Fibroblast of upper back skin (primary cell): ENCODE measurements at places on chromosomes 2 and 18.
A peak's percentile ranks its signal among the peaks of the same experiment; 100 is the strongest.

- DNase-seq: peak; percentile 79
Observed at GRCh38 chr2:54632733-54633692, 90.4 kb upstream of the EML6 start.

DNA sequence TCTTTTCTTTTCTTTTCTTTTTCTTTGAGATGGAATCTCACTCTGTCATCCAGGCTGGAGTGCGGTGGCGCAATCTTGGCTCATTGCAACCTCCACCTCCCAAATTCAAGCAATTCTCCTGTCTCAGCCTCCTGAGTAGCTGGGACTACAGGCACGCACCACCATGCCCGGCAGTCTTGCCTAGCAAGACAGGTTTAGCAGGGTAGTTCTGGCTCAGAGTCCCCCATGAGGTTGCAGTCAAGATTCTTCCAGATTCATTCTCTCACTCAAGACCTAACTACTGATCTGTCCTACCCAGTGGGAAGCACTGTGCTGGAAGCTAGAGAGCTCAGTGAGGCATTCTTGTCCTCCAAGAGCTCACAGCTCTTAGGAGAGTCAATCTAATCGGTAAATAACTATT, 17.6 kb upstream of the ZAP70 start:
- no peak for DNase-seq

- DNase-seq: no peak
Observed at GRCh38 chr2:147181351-147182029, 663.3 kb upstream of the ACVR2A start.

DNA sequence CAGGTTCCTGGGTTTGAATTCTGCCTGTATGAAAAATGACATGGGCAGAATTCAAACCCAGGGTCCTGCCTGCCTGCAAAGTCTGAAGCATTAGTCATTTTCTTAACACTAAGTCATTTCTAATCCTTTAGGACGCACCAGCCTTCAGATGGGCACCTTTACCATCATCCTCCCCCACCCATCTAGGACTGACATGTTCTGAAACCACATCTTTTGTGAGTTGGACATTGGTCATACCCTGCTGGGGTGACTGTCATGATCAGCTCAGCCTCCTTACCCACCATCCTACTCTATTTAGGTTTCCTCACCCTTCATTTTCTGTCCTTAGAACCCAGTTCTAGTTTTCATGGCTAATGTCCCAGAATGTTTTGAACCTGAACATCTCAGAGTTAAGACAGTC, 104.9 kb downstream of the TRIB2 start:
- no peak for DNase-seq

GRCh38 chr2:71347517-71347916, 15.9 kb downstream of the ZNF638 start:
- DNase-seq: peak; percentile 29

DNA sequence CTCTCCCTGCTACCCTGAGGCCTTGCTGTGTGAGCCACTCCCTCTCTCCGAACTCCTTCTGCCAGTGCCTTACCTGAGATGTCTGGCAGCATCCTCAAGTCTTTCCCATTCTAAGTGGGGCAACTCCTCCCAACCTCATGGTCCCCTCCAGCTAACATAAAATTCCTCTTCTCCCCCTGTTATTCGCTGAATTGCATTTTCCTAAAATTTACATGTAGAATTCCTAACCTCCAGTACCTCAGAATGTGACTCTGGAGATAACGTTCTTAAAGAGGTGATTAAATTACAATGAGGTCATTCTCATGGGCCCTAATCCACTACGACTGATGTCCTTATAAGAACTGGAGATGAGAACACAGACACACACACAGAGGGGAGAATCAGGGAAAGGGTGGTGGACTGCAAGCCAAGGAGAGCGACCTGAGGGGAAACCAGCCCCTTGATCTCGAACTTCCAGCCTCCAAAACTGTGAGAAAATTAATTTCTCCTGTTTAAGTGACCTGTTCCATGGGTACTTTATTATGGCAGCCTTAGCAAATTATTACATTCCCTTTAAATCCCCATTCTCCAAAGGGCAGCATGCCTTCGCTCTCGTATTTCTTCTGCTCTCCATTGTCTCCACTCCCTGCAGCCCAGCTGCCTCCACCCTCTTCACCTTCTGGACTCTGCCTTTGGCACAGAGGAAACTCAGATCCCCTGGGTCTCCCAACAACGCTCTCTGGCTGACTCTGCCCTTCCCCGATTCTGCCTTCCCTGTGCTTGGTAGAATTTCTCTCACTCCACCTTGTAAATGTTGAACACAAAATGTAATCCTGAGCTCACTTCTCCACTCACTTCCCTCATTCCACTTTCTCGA, 70.5 kb downstream of the TGIF1 start:
- no peak for DNase-seq

GRCh38 chr2:84078471-84078870, 380.6 kb downstream of the SUCLG1 start:
- DNase-seq: no peak

DNA sequence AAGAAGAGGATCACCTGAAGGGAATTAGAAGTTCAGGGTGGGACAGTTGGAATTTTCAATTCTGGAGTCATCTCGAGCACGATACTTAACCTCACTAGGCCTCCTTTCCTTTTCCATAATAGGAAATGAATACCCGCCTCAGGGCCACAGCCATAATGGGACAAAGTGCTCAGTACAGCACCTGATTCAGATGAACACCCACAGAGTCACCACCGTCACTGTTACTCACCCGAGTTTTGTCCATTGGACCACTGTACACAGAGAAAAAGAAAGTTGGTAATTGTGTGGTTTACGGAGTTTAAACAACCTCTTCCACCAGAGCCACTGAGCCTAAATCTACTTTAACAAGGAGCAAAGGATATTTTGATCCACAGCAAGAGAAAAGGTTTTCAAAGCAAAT, 122.0 kb upstream of the NDUFV2 start:
- DNase-seq: no peak

- no peak for DNase-seq
Observed at GRCh38 chr2:199261936-199262335, 195.8 kb downstream of the SATB2 start.

DNA sequence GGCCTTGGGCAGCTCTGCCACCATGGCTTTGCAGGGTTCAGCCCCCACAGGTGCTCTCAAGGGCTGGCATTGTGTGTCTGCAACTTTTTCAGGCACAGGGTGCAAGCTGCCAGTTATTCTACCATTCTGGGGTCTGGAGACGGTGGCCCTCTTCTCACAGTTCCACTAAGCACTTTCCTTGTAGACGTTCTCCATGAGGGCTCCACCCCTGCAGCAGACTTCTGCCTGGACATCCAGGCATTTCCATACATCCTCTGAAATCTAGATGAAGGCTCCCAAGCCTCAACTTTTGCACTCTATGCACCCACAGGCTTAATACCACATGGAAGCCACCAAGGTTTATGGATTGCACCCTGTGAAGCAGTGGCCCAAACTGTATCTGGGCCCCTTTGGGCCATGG, 91.0 kb upstream of the RND3 start:
- no peak for DNase-seq

- no peak for DNase-seq
Observed at GRCh38 chr2:65724752-65725151, 292.4 kb upstream of the SPRED2 start.

GRCh38 chr2:30627151-30627550, 180.1 kb downstream of the CAPN13 start:
- DNase-seq: no peak

DNA sequence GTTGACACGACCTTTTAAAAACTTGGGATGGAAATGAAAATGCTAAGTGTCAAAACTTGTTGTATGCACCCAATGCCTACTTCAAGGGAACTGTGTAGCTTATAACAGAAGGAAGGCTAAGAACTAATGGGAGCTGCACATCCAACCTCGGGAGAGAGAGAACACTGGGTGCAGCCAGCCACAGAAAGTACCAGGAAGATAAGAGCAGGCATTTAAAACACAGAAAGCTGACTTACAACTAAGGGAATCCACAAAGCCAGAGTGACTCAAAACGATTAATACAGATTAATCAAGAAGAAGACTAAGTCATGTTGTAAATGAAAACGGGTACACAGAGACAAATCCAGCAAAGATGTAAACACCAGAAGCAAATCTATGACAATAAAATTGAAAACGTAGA, 113.4 kb downstream of the HDAC4 start:
- no peak for DNase-seq

- DNase-seq: no peak
Observed at GRCh38 chr2:163953390-163953907, 217.6 kb upstream of the FIGN start.

GRCh38 chr2:98372121-98372520, 25.9 kb downstream of the CNGA3 start:
- no peak for DNase-seq

GRCh38 chr2:241185961-241186360, 2.5 kb upstream of the ANO7 start:
- no peak for DNase-seq

DNA sequence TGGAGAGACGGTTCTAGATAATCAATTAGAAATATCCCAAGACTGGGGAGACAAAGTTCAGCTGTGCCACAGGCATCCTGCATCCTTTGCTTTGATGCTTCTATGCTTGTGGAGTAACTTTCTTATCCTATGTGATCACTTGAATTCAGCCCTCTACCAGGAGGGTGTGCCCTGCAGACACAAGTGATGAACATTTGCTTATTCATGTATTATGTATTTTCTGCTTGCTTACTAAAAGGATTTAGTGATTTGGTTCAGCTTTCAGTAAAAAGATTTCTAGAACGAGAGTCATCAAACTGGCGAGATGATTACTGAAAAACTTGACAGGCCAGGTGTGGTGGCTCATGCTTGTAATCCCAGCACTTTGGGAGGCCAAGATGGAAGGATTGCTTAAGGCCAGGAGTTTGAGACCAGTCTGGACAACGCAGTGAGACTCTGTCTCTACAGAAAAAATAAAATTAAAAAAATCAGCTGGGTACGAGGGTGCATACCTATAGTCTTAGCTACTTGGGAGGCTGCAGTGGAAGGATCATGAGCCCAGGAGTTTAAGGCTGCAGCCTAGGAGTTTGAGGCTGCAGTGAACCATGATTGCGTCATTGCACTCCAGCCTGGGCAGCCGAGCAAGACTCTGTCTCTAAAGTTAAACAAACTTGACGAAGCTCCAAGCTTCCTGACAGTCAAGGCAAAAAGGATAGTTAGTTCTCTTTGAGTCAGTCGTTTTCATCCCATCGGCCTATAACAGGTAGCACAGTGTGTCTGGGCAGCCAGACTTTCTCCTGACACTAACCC, 13.3 kb downstream of the HK2 start:
- DNase-seq: no peak

DNA sequence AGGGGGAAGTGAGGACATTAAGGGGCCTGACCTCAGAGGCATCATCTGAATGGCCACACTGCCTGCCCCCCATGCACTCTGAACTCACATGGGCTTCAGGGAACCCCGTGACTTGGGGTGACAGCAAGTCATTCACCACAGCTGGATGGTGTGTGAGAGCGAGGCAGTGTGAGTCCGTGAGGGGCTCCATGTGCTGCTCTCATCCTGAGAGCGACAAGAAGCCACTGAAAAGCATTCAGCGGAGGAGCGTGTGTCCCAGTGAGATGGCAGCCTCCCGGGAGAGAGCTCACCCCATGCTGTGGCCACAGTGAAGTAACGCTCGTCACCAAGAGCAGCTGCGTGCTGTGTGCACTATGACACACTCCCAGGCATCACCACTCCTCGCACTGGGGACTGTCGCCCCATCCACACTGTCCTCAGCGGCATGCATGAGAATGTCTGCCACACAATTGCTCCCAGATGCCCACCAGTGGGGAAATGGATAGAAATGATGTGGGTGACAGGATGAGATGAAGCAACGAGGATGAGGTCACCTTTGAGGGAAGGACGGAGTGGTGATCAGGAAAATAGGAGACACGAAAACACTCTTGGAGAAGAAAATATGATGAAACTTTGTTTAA, 213.0 kb upstream of the RAB6C start:
- DNase-seq: no peak

- peak; percentile 76 for DNase-seq
Observed at GRCh38 chr2:83221258-83221657, 1237.8 kb downstream of the SUCLG1 start.

GRCh38 chr2:206480161-206480560, 36.8 kb downstream of the ADAM23 start:
- peak; percentile 45 for DNase-seq

- peak; percentile 45 for DNase-seq
Observed at GRCh38 chr2:88059979-88060906, 4.7 kb upstream of the KRCC1 start.

GRCh38 chr2:216880509-216881184, 20.8 kb upstream of the TNP1 start:
- peak; percentile 43 for DNase-seq

- DNase-seq: peak; percentile 93
Observed at GRCh38 chr18:77102259-77103040, 30.1 kb downstream of the MBP start.

- DNase-seq: peak; percentile 90
Observed at GRCh38 chr2:64987956-64988419, 1.2 kb upstream of the SLC1A4 start.

DNA sequence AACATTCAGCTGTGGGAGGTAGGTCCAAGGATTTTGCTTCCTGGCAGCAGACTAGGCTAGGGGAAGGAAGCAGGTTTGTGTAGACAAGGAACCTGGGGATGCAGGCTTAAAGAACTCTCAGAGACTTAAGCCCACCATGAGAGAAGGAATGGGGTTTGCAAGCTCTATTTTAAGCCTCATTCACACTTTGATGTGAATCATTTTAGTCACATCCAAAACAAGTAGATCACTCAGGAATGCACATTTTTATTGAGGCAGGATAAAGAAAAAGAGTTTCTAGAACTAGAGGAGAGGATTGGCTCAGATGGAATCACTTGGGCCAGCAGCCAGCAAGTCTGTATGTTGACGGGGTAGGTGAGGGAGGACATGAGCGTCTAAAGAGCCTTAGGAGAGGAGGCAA, 3.3 kb upstream of the NAPG start:
- DNase-seq: no peak

DNA sequence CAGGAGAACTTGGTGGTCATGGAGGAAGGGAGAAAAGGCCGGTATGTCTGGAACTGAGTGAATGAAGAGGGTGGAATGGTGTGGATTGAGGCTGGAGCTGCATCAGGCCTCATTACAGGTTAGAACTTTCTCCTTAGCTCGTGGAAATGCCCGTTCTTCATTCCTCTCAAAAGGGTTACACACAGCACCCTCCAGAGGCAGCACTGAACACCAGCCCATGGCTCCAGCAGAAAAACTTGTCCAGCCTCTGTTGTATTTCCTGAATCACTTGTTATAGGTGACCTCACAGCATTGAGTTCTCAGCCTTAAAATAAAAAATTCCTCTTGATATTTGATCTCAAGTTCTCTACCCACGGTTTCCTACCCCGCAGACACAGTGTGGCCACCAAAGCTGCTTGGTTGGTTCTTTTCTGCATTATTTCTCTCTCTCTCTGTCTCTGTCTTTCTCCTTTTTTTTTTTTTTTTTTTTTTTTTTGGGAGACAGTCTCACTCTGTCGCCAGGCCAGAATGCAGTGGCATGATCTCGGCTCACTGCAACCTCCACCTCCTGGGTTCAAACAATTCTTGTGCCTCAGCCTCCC, 89.6 kb downstream of the ITGB1BP1 start:
- peak; percentile 80 for DNase-seq

- DNase-seq: no peak
Observed at GRCh38 chr2:221911890-221912289, 339.8 kb upstream of the EPHA4 start.

GRCh38 chr2:134193006-134193405, 60.9 kb upstream of the MGAT5 start:
- DNase-seq: peak; percentile 76

- DNase-seq: peak; percentile 57
Observed at GRCh38 chr18:24176727-24177416, 38.0 kb downstream of the CABYR start.
